ENCODE measurements at places on chromosomes 1 and 21. TPM values are rescaled to one million over a fixed set of nuclear protein-coding genes. Genes with fewer than 3 reads are reported as not detected.

The ARMH1 gene
- total RNA-seq: 4.6 TPM

The GPR37L1 gene
- total RNA-seq: not detected

The ENAH gene
- 287 TPM for total RNA-seq

The KRTAP27-1 gene
- not detected for total RNA-seq

The SPRTN gene
- total RNA-seq: 15.9 TPM

The TNFRSF4 gene
- total RNA-seq: not detected

The DCDC2B gene
- not detected for total RNA-seq

The CD101 gene
- total RNA-seq: 1.4 TPM

DNA sequence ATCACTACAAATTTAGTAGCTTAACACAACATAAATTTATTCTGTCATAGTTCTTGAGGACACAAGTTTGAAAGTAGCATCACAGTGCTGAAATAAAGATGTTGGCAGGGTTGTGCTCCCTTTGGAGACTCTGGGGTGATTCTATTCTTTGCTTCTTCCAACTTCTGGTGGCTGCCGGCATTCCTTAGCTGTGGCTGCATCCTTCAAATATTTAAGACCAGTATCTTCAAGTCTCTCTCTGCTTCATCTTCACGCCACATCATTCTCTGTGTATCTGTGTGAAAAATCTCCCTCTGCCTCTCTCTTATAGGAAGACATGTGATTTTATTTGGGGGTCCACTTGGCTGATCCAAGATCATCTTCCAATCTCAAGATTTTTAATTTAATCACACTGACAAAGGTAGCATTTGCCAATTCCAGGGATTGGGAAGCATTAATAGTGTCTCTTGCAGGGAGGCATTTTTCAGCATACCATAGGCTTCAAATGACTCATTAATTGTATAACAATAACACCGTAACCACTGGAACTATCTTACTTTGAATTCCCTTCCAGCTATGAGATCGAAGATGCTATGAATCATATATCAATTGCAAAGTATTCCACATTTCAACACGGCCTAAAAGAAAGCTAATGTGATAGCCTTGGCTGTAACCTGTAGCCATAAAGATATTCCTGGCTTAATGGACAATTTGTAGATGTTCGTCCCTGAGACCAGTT, 74.6 kb downstream of the DPT start:
- no peaks in the 10 kb centered on the region for H3K27me3 ChIP-seq
- H3K4me1 ChIP-seq: no peaks in the 10 kb centered on the region
- H3K4me3 ChIP-seq: no peak overlapping the region
- H3K36me3 ChIP-seq: no peaks in the 10 kb centered on the region
- no peak for DNase-seq

GRCh38 chr1:30372792-30373433, 350.5 kb downstream of the MATN1 start:
- H3K4me1 ChIP-seq: peaks cover 3% of the 10 kb centered on the region
- no peak overlapping the region for H3K27ac ChIP-seq
- no peaks in the 10 kb centered on the region for H3K36me3 ChIP-seq
- H3K27me3 ChIP-seq: no peaks in the 10 kb centered on the region

DNA sequence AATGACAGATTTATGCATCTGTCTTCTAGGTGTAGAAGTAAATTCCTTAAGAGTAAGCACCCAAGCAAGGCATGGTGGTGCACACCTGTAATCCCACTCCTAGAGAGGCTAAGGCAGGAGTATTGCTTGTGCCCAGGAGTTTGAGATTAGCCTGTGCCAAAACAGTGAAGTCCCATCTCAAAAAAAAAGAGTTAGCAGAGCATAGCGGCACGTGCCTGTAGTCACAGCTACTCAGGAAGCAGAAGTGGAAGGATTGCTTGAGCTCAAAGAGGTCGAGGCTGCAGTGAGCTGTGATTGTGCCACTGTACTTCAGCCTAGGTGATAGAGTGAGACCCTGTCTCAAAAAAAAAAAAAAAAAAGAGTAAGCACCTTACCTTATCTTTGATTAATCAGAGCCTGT, 15.1 kb upstream of the TIPRL start:
- H3K27me3 ChIP-seq: no peaks in the 10 kb centered on the region
- no peak overlapping the region for H3K27ac ChIP-seq
- peaks cover 4% of the 10 kb centered on the region for H3K4me1 ChIP-seq
- DNase-seq: no peak
- no peak overlapping the region for H3K4me3 ChIP-seq

- H3K4me3 ChIP-seq: no peak overlapping the region
- DNase-seq: no peak
- no peaks in the 10 kb centered on the region for H3K36me3 ChIP-seq
- no peak overlapping the region for H3K27ac ChIP-seq
- H3K4me1 ChIP-seq: peaks cover 3% of the 10 kb centered on the region
Measured at GRCh38 chr1:82387012-82387366, 586.3 kb downstream of the ADGRL2 start.

- H3K36me3 ChIP-seq: no peaks in the 10 kb centered on the region
- peak; percentile 87 for DNase-seq
- peak overlapping the region; percentile 90 for H3K27ac ChIP-seq
- H3K4me3 ChIP-seq: peak overlapping the region; percentile 79
- H3K4me1 ChIP-seq: no peaks in the 10 kb centered on the region
- no peaks in the 10 kb centered on the region for H3K27me3 ChIP-seq
Measured at GRCh38 chr1:167221738-167222610, 1.3 kb downstream of the POU2F1 start.

DNA sequence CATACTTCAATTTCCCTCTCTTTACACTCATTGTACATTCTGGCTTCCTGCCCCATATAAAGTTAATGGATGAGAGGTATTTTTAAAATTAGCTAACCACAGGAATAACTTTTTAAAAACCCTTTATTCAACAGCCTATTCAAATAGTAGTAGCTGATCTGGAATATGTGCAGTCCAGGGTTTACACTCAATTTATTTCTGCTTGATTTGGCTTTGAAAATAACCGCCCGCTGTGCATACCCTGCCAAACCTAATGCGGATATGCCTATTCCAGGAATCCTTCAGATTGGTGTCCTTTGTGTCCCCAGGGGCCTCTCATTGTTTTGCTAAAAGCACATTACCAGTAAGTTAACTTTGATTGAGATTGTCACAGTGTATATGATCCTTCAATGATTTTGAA, 1686.2 kb downstream of the PLA2G4A start:
- no peaks in the 10 kb centered on the region for H3K4me1 ChIP-seq
- DNase-seq: no peak
- no peaks in the 10 kb centered on the region for H3K36me3 ChIP-seq

GRCh38 chr1:168271636-168272035, 9.0 kb upstream of the TBX19 start:
- H3K36me3 ChIP-seq: no peaks in the 10 kb centered on the region
- no peak overlapping the region for H3K27ac ChIP-seq
- no peaks in the 10 kb centered on the region for H3K4me1 ChIP-seq
- H3K4me3 ChIP-seq: no peak overlapping the region
- DNase-seq: no peak

DNA sequence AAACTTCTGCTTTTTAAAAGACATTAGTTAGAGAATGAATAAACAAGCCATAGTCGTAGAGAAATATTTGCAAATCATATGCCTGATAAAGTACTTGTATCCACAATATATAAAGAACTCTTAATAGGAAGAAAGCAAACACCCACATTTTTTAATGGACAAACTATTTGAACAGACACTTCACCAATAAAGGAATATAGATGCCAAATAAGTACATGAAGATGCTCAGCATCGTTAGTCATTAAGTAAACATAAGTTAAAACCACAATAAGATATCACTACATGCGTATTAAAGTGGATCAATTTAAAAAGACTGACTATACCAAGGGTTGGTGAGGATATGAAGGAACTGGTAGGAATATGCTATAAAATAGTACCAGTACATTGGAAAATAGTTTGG, 142.3 kb upstream of the ZC3H11B start:
- H3K4me1 ChIP-seq: no peaks in the 10 kb centered on the region
- DNase-seq: no peak
- no peak overlapping the region for H3K4me3 ChIP-seq
- H3K36me3 ChIP-seq: no peaks in the 10 kb centered on the region

DNA sequence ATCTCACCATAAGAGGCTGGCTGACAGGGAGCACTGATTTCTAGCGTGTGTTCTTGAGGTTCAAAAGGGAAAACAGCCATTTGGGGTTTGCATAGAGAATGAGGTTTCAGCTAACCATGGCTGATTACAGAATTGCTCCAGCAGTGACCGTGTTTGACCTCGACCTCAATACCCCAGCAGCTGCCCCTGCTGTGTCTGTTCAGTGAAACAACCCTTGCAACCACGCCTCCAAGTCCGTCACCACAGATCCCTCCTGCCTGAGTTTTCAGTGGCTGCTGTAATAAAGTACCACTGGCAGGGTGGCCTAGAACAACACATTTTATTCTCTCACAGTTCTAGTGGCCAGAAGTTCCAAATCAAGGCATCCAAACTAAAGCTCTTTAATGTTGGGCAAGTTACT, 147.7 kb downstream of the HUNK start:
- peak overlapping the region; percentile 24 for H3K27ac ChIP-seq
- DNase-seq: no peak
- H3K36me3 ChIP-seq: no peaks in the 10 kb centered on the region

DNA sequence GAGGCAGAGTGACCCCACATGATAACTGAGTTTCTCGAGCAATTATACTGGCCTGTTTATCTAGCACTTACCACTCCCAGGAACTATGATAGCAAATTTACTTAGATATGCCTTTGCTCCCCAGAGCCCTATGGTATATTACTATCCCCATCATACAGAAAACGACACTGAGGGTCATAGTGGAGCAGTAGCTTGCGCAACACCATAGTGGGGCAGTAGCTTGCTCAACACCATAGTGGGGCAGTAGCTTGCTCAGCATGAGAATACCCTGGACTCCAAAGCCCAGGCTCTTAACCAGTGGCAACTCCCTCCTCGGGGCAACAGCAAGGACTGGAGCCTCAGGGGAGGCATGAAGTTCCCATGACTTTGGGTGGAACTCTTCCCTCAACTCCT, 211.9 kb downstream of the NPHP4 start:
- no peaks in the 10 kb centered on the region for H3K27me3 ChIP-seq
- no peak overlapping the region for H3K4me3 ChIP-seq
- no peaks in the 10 kb centered on the region for H3K4me1 ChIP-seq
- DNase-seq: peak; percentile 16
- H3K27ac ChIP-seq: no peak overlapping the region

DNA sequence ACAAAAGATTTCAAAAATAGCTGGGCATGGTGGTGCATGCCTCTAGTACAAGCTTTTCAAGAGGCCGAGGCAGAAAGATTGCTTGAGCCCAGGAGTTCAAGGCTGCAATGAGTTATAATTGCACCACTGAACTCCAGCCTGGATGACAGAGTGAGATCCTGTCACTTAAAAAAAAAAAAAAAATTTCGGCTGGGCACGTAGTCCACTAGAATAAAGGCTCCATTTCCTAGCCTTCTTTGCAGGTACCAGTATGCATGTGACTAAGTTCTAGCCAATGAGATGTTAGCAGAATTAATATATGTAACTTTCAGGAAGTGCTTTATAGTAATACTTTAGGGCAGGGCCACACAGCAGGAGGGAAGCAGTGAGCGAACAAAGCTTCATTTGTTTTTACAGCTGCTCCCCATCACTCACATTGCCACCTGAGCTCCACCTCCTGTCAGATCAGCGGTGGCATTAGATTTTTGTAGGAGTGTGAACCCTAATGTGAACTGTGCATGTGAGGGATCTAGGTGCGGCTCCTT, 28.8 kb upstream of the SYDE2 start:
- no peak overlapping the region for H3K27ac ChIP-seq
- DNase-seq: no peak
- H3K4me3 ChIP-seq: no peak overlapping the region
- no peaks in the 10 kb centered on the region for H3K27me3 ChIP-seq

GRCh38 chr1:228814176-228814575, 78.9 kb downstream of the RHOU start:
- DNase-seq: no peak
- no peaks in the 10 kb centered on the region for H3K36me3 ChIP-seq
- H3K4me3 ChIP-seq: no peak overlapping the region
- peaks cover 4% of the 10 kb centered on the region for H3K4me1 ChIP-seq
- H3K27me3 ChIP-seq: no peaks in the 10 kb centered on the region

DNA sequence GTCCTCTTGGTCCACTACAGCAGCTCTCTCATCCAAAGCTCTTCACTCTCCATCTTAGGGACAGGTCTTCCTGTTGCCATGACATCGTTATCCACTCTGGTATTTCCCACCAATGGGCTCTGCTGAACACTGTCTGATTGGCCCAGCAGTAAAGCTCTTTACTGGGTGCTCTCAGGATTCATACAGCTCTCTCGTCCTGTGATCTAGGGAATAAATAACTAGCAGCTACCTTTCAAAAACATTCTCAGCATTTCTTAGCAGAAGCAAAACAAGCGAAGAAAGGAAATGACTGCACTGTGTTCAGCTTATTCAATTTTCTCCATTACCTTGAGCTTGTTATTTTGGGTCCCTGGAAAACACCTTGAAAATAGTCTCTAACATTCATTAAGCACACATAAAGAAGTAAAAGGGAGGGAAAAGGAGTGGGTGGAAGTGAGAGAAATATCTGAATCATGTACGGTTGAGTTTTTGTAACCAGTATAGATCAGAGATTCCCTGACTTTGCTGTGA, 163.4 kb upstream of the SGIP1 start:
- no peaks in the 10 kb centered on the region for H3K4me1 ChIP-seq
- H3K36me3 ChIP-seq: peaks cover 63% of the 10 kb centered on the region
- no peak overlapping the region for H3K4me3 ChIP-seq
- H3K27me3 ChIP-seq: no peaks in the 10 kb centered on the region

- no peak for DNase-seq
- H3K27ac ChIP-seq: no peak overlapping the region
- peaks cover 10% of the 10 kb centered on the region for H3K4me1 ChIP-seq
- H3K27me3 ChIP-seq: no peaks in the 10 kb centered on the region
Measured at GRCh38 chr1:66337249-66337648, 196.7 kb upstream of the SGIP1 start.

- no peak for DNase-seq
- no peaks in the 10 kb centered on the region for H3K27me3 ChIP-seq
- no peaks in the 10 kb centered on the region for H3K36me3 ChIP-seq
- H3K4me3 ChIP-seq: no peak overlapping the region
- H3K27ac ChIP-seq: no peak overlapping the region
Measured at GRCh38 chr1:109056064-109056463, 14.2 kb upstream of the WDR47 start.

DNA sequence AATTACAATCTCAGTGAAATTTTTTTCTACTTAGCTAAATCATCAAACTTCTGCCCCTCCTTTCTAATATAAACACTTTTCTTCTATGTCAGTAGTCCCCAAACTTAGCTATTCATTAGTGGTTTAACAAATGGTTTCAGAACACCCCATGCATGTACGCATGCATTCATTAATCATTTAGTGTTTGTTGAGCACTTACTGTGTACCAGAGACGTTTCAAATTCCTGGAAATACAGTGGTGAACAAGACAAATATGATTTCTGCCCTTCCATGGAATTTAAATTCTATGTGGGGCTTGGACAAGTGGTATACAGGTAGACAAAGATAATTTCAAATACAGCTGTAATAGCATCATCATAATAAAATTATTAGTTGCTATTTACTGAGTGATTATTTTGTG, 1.5 kb downstream of the ZBTB40 start:
- peaks cover 20% of the 10 kb centered on the region for H3K4me1 ChIP-seq
- H3K27me3 ChIP-seq: no peaks in the 10 kb centered on the region
- DNase-seq: no peak
- H3K4me3 ChIP-seq: peak overlapping the region; percentile 96
- H3K27ac ChIP-seq: no peak overlapping the region

- peaks cover 17% of the 10 kb centered on the region for H3K27me3 ChIP-seq
- no peaks in the 10 kb centered on the region for H3K4me1 ChIP-seq
- DNase-seq: no peak
- peak overlapping the region; percentile 73 for H3K4me3 ChIP-seq
- peak overlapping the region; percentile 98 for H3K27ac ChIP-seq
Measured at GRCh38 chr1:7679873-7680206, 91.3 kb upstream of the VAMP3 start.

Data from endodermal cell (in vitro differentiated cells).